Amniotic epithelial cell (primary cell): ENCODE measurements at places on chromosomes 13 and 19.

DNA sequence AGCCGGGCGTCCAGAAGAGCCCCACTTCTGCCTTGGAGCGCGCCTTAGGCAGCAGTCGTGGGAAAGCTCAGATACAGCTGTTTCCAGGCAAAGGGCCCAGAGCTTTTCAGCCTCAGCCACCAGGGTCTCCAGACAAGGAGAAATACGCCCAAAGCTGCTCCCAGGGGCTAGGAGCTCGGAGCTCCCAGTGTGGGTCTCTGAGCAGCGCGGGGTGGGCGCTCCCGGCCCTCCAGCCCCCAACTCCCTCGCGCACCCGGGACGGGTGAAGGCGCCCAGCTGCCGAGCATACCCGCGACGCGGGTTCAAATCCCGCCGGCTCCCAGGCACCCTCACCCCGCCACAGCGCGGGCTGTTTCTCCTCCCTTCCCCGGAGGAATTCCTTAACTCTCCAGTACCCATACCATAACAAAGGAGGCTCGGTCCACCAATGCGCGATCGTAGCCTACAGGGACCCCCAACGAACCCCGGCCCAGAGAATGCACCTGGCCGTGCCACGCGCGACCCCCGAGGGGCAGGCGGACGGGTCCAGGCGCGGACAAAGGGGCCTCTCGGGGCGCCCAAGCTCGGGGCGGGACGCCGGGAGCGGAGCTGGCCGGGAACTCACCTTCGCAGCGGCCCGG is 507 bp downstream of the COL4A1 start:
- DNase-seq = peak; percentile 48

- DNase-seq = no peak
These were observed 124.8 kb upstream of the KLF12 start for GRCh38 chr13:74258961-74259360.

DNA sequence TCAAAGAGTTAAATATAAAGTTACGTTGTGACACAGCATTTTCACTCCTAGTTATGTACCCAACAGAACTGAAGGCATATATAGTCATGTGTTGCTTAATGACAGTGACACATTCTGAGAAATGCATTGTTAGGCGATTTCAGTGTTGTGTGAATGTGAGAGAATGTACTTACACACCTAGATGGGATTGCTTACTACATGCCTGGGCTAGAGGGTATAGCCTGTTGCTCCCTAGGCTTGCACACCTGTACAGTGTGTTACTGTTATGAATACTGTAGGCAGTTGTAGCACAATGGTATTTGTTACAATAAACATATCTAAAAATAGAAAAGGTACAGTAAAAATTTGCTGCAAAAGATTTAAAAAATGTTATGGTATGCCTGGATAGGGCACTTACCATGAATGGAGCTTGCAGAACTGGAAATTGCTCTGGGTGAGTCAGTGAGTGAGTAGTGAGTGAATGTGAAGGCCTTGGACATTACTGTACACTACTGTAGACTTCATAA is 89.2 kb downstream of the DHRS12 start:
- peak; percentile 63 for DNase-seq

GRCh38 chr13:104571161-104571892 is 1505.1 kb upstream of the SLC10A2 start:
- DNase-seq = peak; percentile 89

DNA sequence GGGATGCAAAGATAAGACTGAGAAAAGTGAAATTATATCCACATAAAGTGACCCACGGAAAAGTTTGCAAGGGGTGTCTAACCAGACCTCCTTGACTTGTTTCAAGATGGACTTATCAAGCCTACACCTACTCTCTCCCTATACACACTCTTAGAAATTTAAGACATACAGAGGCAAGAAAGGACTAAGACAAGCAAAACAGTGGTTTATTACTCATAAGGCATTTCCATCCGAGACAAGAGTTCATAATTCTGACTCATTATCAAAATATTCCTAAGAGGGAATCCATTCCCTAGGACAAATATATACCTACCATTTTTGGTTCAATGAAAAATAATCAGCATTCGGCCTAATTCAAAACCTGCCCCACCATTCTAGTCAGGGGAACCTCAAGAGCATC is 232.6 kb upstream of the GPC6 start:
- peak; percentile 50 for DNase-seq

DNA sequence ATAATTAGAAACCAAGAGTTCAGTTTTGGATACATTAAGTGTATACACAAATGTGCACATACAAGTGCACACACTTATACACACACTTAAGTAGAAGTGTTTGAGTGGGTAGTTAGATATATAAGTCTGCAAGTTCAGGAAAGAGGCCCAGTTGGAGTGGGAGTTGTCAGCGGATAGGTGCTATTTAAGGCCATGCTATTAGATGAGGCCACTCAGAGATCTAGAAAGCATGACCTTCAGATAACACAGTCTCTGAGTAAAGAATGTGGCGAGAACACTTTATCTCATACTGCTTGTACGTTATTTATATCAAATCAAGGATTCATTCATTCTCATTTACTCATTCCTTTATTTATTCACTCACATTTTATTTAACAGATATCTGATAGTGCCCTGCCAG is 206.2 kb downstream of the POSTN start:
- peak; percentile 74 for DNase-seq

DNA sequence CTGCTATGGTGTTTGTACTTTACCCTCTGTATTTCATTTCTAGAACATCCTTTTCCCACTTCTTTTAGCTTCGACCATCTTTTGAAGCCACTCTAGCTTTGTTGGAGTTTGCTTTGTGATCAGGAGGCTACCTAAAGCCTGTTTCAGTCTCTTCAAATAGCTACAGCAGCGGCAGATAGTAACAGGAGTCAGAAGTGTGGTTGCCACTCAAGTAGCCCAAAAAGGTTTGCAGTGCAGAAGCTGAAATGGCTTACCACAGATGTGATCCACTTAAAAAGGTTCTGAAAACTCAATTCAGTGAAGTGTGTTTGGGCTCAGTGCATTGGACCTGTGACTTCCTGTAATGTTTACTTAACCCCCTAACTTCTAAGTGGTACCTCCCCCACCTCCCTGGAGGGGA is 26.2 kb downstream of the WASF3 start:
- no peak for DNase-seq

- no peak for DNase-seq
These were observed 36.0 kb downstream of the KEAP1 start for GRCh38 chr19:10467104-10467706.

DNA sequence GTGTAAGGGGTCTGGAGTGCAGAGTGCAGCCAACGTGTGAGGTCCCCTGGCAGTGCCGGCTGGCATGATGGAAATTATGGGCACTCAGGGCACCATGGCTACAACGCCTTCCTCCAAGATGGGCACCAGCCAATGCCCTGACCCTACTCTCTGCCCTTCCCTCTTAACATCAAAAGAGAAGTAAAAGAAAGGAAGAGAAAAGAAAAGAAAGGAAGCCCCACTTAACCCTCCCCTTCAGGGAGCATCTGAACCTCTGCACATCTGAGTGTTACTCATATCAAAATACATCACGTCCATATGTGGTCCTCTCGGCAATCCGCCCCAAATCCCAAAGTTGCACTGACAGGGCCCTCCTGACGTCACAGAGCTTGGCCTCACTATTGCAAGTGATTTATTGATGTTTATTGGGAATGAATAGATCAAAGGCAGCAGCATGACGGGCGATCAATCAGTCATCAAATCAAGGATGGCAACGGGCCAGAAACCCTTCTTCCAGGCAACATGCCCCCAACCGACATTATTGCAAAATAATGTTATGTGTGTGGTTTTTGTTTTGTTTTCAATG is 1.3 kb downstream of the TSHZ3 start:
- no peak for DNase-seq

DNA sequence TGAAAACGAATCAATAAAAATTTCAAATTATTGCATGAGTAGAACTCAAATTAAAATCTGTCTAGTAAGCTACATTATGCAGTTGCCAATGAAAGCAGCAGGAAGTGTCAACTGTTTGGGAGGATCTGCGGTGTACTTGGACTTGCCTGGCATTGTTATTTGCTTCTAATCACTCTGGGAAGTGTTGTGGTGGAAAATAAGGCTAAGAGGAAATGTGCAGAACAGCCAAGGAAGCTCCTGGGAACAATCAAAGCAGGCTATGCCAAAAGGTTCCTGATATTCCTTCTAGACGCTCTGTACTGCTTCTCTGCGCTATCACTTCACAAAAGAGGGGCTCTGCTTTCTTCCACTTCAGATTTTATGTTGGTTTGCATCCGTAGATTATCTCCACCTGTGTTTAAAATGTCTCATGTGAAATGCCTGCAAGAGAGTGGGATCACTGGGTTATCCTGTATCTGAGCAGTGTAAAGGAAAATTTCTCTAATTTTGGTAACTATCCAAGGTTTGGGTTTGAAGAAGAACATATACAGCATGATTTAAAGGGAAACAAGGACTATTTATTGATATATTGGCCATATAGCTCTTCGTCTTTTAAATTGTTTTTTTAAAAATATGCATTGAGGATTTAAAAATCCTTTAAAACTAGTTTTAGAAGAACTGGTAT is 182.7 kb upstream of the CSNK1A1L start:
- no peak for DNase-seq

GRCh38 chr13:77918391-77919245 is at the start of gene EDNRB:
Gene EDNRB (minus strand): TSS chr13:77918831. CDS start chr13:77918573, 258 bp downstream.
- peak; percentile 6 for DNase-seq

GRCh38 chr13:113953561-113953960 is 20.3 kb downstream of the C13orf46 start:
- DNase-seq = no peak

GRCh38 chr13:112973577-112973951 is 4.5 kb downstream of the MCF2L start:
- no peak for DNase-seq

GRCh38 chr19:29311191-29311790 is 98.3 kb upstream of the UQCRFS1 start:
- DNase-seq = no peak

- DNase-seq = no peak
These were observed 191.8 kb upstream of the NBEA start for GRCh38 chr13:34750078-34750931.

GRCh38 chr13:33290421-33290965 is 4.9 kb upstream of the STARD13 start:
- DNase-seq = no peak

DNA sequence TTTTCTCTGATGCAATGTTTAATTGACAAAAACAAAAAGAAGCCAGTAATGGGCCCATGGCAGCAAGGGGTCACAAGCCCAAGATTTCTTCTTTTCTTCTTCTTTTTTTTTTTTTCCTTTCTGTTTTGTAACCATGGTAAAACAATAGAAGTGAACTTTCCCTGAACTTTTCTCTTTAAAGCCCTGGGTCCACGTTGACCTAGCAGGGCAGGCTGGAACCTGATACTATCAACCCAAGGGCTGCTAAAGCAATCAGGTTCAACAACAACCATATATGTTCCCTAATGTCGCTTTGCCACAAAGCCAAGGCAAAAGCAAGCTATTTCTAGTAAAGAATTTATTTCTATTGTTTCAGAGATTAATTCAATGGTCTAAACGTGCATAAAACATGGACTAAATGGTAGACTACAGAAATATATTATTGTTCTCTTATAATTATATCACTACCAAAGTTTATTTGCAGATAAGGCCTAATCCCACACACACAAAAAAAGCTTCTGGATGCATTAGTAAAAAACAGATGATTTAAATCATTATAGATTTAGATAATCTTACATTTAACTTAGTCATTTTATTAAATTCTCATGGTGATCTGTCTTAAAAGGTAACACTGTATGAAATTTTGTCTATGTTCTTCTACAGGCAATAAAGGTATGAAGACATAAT is 153.9 kb downstream of the DACH1 start:
- peak; percentile 7 for DNase-seq

DNA sequence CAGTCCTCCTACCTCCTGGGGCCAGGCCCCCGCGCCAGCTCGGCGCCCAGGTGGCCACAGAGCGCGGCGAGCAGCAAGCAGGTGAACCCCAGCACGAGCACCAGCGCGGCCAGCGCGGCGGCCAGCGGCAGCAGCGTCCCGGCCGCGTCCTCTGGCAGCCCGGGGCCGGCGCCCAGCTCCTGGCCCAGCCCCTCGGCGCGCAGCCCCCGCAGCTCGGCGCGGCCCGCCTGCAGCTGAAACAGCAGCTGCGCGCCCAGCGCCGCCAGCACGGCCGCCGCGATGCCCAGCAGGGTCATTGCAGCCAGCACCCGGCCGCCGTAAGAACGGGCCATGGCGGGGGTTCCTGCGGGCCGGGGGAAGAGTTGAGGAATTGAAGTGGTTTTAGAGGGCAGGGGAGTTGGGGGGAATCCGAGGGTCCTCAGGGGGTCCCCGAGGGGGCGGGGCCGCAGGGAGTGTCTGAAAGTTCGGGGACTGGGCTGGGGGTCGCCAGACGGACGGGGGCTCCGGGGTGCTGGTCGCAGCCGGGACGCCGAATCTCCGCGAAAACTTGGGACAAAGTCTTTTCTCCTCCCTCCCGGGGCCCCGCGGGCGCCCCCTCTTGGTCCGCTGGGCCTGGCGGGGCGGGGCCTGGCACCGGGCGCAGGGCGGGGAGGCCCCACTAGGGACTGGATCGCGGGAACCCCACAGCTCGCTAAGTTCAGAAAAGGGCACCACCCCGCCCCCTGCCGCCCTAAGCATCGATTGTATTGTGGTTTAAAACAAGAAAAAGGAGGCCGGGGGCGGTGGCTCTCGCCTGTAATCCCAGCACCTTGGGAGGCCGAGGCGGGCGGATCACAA is at the start of gene TMEM221:
Gene TMEM221, minus strand, starts transcription at position 538 of the 837 bp plus-strand sequence. Its CDS starts 206 bp downstream, at position 332.
- DNase-seq = no peak
